ENCODE measurements at places on chromosomes 16 and 17.

- no peak for DNase-seq
Observed at GRCh38 chr17:79011451-79012147, 2.0 kb upstream of the CANT1 start.

- DNase-seq = no peak
Observed at GRCh38 chr16:3740934-3741333, 23.6 kb upstream of the TRAP1 start.

DNA sequence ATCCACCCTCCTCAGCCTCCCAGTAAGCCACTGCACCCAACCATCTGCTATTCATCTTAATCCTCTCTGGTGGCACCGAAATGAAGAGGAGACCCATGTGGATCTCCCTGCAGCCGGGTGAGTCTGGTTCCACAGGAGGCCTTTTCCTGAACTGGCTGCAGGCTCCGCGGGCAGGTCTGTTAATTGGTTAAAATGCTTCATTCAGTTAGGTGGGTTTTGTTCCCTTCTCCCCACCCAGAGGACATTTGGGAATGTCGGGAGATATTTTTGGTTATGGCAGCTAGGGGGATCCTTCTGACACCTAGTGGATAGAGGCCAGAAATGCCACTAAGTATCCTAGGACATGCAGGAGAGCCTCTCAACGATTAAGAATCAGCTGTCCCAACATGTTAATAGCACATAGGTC lies 16.7 kb downstream of the C16orf54 start:
- DNase-seq = no peak

DNA sequence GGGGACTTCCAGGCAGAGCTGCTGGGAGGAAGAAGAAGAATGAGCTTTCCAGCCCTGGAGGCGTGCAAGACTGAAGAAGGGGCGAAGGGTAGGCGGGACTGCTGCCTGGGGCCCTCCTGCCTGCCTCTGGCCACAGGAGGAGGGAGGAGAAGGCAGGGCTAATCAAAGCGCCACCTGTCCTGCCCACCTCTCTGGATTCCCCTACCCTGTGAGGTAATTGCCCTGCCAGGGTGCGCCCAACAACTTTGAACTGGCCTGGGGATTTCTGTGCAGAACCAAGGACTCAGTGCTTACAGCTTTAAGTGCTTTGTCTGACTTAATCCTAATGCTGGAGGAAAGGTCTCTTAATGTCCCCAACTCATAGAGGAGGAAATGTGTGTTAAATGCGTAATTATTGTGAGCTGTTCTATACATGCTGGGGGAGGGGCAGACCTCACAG lies at the start of gene NOXO1:
TSS of gene NOXO1 (minus strand) at position 72 of the 439 bp plus-strand sequence. CDS start 290 bp downstream, outside the sequence.
- no peak for DNase-seq
